ENCODE measurements at places on chromosomes 12 and 14.
A peak's percentile ranks its signal among the peaks of the same experiment; 100 is the strongest.

- peak; percentile 48 for DNase-seq
Observed at GRCh38 chr14:69259527-69260189, at the start of gene GALNT16. Gene GALNT16, plus strand, starts transcription at chr14:69260158. Its CDS starts 133 bp downstream, at chr14:69260291.

GRCh38 chr12:6085841-6086240 lies 38.6 kb downstream of the VWF start:
- no peak for DNase-seq

- no peak for DNase-seq
Observed at GRCh38 chr12:108126990-108127501, 2.0 kb upstream of the WSCD2 start.

- DNase-seq = peak; percentile 33
Observed at GRCh38 chr12:121005346-121005815, 10.9 kb downstream of the C12orf43 start.

GRCh38 chr12:39272871-39273655 lies 169.9 kb downstream of the KIF21A start:
- DNase-seq = peak; percentile 14

DNA sequence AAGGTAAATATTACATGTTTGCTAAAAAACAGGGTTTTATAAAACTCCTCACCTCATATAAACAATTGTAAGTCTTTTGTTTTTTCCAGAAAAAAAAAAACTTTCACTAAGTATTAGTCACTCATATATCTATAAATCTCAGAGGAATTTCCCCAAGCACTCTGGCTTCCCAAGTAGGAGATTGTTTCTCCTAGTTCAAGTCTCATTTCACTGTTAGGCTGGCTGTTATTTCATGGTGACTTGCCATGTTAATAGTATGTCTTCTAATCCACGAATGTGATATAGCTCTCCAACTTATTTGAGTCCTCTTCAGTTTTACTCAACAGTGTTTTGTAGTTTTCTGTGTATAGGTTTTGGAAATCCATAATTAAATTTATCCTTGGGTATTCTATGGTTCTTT lies 61.6 kb downstream of the CAPZA3 start:
- no peak for DNase-seq

DNA sequence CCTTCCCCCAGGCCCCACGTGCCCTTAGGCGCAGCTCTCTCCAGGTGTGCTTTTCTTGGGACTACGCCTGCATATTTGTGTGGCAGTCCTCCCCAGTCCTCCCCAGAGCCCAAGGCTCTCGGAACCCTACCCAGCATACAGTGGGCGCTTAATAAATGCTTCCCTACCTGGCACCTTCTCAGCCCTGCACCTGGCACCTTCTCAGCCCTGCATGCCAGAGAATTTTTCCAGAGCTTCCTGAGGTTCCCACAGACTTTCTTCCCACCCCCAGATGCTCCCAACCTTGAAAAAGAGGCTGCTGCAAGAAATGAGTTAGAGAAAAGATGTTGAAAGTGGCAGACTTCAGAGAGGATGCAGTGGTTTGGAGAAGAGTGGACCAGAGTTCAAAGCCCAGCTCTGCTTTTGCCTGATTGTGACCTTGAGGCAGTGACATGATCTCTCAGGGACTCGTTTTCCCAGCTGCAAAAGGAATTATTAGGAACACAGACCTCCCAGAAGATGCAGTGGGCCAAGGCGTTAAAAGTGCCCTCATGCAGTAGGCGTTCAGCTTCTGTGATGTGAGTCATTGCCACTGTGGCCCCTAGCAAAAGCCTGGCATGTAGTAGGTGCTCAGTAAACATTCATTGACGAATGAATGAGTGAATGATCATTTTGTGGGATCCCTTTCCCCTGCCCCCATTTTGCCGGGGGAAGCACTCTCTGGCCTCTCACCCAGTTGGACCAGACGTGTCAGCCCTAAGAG lies 167.2 kb downstream of the PHETA1 start:
- DNase-seq = no peak

GRCh38 chr14:20434701-20435581 lies 1.0 kb downstream of the KLHL33 start:
- no peak for DNase-seq

- no peak for DNase-seq
Observed at GRCh38 chr12:47982770-47983169, 19.4 kb downstream of the TMEM106C start.

DNA sequence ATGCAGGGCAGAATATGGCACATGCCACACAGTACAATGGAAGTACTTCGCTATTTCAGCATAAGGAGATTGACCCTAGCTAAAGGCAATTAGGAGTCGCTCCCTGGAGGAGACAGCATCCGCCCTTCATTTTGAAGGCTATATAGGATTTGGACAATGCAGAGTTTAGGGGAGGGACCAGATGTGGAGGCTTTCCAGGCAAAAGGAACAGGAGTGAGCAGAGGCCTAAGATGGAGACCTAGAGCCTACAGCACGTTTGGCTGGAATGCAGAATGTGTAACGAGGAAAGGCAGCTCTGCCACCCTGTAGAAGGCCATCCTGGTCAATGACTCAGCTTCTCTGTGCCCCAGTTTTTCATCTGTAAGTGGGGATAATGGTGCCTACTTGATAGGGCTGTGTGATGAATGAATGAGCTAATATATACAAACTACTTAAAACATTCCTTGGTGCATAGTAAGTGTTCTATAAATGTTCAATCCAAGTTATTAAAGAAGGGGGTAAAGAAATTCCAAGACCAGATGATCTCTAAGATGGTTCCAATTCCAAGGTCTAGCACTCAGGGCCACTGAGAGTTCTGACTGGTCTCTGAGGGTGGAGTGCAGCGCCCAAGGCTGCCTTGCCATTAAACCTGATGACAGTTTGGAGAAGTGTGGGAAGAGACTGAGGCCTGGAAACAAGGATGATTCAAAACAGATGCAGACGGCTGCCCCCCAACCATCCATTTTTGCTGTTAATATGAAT lies 54.3 kb upstream of the FRMD6 start:
- no peak for DNase-seq

- no peak for DNase-seq
Observed at GRCh38 chr12:32558903-32559302, 120.2 kb upstream of the DNM1L start.

- no peak for DNase-seq
Observed at GRCh38 chr12:16763901-16764300, 157.9 kb upstream of the LMO3 start.

DNA sequence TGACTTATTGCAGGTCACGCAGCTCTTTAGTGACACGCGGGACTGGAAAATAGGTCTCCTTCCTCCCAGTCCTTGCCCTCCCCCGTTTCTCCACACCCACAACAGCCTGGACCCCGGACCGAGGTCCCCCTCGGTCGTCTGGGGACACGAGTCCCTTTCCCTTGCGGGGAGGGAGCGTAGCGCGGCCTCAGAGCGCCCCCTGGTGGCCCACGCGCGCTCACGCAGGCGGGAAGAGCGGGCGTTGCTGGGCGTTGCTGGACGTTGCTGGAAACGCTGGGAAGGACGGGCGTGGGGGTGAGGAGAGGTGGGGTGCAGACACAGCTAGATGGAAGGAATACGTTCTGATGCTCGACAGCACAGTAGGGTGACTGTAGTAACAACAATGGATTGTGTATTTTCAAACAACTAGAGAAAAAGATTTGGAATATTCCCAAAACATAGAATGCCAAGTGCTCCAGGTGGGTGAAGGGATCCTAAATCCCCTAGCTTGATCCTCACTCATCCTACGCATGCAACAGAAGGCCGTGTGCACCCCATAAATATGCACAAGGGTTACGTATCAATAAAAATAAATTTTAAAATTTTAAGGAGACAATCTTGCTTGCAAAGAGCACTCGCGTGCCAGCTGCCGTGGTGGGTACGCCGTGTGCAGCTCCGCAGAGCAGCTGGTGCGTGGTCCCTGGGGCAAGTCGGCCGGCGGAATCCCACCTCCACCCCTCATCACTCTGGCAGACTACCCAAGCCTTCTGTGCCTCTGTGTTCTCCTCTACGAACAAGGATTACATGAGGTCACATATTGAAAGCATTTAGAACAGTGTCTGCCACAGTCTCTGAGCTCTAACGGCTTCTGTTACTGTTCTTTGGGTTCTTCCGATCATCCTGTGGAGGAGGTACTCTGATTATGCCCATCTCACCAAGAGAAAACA lies 87.4 kb downstream of the B4GALNT3 start:
- DNase-seq = peak; percentile 20

DNA sequence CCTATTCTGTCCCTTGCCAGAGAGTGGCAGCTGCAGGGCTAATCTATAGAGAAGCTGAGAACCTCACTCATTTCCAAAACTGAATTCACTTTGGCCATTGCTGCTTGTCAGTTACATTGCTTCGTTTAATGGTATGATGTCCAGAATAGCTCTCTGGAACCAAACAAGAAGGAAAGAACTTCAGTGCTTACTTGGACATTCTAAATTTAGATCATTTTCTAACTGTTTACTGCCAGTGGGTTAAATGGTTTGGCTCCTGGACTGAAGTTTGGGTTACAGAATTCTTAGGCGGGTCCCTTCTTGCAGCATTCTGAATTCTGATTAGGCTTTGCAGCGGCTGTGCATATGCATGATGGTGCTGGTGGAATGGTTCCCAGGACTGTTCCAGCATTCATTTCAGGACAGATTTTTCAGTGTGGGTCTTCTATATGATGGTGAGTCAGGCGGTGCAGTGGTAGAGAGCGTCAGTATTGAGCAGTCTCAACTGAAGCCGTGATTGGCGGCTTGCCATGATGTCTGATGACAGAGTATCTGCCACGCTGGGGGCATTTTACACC lies 148.7 kb downstream of the DYRK2 start:
- DNase-seq = no peak

GRCh38 chr14:77409131-77409533 lies 14.2 kb downstream of the NOXRED1 start:
- no peak for DNase-seq

DNA sequence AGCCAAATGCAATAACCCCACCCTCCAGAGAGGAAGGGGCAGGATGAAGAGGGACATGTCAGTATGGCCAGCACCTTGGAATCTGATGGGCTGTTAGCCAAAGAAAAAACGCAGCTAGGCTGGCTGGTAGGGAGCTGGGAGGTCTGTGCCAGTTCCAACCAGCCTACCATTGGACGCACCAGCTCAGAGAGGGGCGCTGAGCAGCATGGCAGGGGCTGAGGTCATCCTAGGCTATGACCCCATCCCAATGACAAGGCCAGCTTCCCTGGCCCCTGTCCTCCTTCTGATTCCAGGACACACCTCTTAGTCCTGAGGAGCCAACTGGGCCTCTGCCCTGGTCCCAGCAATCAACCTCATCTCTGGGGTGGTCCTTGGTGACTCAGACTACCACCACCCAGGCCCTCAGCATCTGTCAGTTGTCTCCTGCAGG lies 12.2 kb downstream of the ACTN1 start:
- DNase-seq = no peak

GRCh38 chr12:33093534-33093933 lies 197.0 kb upstream of the PKP2 start:
- no peak for DNase-seq

DNA sequence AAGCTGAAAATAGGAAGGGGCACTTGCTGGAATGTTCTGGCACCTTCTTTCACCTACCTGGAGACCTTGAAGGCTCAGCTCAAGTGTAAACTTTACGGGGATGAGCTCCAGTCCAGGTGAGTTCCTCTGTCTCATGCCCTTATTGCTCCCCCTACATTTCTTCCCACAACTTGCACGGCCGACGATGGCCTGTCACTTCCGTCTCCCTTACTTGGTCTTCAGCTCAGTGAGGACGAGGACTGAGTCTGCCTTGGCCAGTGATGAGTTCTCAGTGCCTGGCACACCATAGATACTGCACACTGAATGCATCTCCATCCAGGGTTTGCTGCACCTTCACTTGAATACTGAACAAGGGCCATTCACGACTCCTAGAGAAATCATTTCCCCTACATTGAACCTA lies 21.4 kb downstream of the ADGRD1 start:
- no peak for DNase-seq

DNA sequence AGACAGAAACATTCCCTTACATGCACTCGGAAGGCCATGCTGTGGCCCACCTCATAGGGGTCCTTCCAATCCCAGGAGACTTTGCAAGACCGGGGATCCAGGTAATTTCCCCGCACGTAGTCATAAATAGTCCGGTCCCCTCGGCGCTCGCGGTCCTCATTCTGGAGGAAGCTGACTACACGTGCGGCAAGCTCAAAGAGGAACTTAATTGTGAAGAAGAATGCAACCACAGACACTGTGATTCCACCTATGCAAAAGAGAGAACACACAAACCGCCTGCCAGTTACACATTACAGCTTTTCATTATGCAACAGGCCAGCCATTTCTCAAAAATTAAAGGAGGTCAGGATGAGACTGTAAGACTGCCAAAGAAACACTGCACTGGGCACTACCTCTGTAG lies 28.4 kb downstream of the AREL1 start:
- DNase-seq = no peak

- no peak for DNase-seq
Observed at GRCh38 chr14:90987140-90987539, 73.3 kb downstream of the RPS6KA5 start.

- no peak for DNase-seq
Observed at GRCh38 chr12:9948606-9949296, 16.6 kb upstream of the CLEC2A start.

DNA sequence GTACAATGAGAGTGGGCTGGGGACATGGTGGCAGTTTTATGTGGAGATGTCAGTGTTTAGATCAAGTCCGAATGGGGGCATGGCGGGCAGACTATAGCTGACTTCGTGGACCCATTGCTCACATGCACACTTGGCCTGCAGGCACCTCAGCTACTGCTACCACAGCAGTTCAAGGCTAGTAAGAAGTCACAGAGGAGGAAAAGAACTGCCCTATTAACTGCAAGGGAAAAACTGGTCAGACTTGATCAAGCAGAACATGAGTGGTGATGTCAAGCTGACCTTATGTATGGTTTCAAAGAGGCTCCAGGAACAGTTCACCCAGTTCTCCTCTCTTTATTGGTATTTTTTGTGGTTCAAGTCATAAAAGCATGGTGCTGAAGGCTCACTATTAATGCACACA lies 30.2 kb upstream of the FRS2 start:
- no peak for DNase-seq

GRCh38 chr14:91394105-91395081 lies 23.2 kb downstream of the CCDC88C start:
- DNase-seq = peak; percentile 68

GRCh38 chr12:18165889-18166288 lies 75.9 kb upstream of the RERGL start:
- DNase-seq = no peak

GRCh38 chr14:23043754-23044153 lies 1.7 kb downstream of the PSMB11 start:
- DNase-seq = no peak

DNA sequence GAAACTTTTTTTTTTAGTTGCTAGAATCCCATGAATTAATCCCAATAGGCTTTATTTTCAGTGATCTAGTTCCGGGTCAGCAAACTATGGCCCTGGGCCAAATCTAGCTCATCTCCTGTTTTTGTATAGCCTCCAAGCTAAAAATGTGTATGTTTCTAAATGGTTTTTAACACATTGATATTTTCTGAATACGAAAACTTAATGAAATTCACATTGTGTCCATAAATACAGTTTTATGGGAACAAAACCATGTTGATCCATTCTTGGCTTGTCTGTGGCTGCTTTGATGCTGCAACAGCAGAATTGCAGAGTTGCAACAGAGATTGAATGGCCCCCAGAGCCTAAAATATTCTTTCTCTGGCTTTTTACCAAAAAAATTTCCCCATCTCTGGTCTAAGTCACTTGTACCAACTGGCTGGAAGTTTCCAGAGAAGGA lies 47.5 kb downstream of the ZNF664 start:
- no peak for DNase-seq

All from COR-L47 (cell line).